ENCODE measurements at places on chromosomes 12 and 14. TPM values are rescaled to one million over a fixed set of nuclear protein-coding genes. Genes with fewer than 3 reads are reported as not detected.

- DNase-seq: no peak
These were observed 179.7 kb downstream of the SSPN start for GRCh38 chr12:26374934-26375680.

Gene MYO1H
- total RNA-seq: not detected

Gene REC8
- total RNA-seq: 2.6 TPM

GRCh38 chr12:92471551-92471950 is 231.2 kb upstream of the PLEKHG7 start:
- DNase-seq: no peak

Gene TMCC3
- 2.6 TPM for total RNA-seq

DNA sequence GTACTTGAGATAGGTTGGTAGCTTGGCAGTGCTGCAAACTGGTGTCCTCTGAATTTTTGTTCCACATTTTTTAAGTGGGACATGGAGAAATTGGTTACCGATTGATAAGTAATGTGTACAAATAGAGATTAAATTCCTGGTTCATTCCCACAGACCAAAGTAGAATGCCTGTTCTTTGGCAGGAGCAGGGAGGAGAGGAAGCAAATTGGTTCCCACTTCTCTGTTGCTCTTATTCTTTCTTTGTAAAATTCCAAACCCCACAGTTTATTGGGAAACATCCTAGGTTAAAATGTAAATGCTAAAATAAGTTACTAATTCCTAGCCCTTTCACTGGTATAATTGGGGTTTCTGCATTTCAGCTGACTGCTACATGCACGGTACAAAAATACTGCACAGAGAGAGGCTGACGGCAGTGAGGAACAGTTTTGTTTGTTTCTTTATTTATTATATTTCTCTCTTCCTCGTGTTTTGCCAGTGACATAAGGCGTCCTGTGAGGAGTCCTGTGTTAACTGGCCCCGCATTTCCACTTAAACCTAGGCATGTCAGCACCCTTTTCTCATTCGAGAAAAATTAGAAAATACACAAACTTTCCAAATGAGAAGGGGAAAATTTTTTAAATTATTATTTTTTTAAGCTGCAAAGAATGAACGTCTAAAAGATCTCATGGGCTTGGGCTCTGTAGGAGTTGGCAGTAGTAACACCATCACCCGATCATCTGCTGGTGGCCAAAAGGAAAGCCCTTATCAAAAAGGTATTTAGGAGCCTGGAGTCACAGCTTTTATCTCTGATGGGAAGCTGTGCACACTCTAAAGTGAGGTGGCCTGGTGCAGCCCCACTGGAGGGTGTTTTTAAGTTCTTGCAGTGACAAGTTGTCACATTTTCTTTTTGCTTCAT is 25.4 kb upstream of the BCL7A start:
- no peak for DNase-seq

GRCh38 chr12:119375883-119376190 is 41.3 kb downstream of the CCDC60 start:
- no peak for DNase-seq

DNA sequence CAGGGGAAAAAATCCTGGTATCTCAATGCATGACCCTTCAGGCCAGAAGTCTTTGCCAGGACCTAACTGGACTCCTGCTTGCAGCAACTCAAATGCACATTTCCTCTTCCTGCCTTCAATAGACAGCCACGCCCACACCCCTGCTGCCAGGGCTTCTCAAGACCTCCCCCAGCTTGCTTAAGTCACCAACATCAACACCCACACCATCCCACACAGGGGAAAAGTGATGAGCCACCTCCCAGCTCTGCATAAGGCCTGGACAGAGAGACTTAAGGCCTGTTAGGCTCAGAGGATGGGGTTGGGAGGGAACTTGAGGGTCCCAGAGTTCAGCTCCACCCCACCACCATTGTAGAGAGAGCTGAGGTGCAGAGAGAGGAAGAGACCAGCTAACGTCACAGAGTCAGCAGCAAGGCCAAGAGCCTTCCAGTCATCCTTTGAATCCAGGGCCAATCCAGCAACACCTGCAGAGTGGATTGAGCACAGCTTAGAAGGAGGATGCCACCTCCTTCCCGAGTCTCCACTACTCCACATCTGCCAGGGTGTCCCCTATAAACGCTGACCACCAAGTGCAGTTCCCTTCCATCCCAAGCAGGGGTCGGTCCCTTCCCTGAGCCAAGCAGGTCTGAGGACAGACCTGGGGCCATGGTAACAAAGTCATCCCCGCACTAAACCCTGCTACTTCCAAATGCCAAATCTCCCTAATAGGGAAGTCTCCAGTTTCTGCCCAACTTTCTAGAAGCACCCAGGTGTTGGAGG is 50.0 kb downstream of the KDM2B start:
- no peak for DNase-seq

- no peak for DNase-seq
These were observed 27.2 kb upstream of the AP4S1 start for GRCh38 chr14:30998100-30998706.

Gene CCDC197
- total RNA-seq: not detected

GRCh38 chr14:94665544-94665943 is 53.4 kb downstream of the SERPINA3 start:
- no peak for DNase-seq

- no peak for DNase-seq
These were observed 56.9 kb downstream of the HSP90AA1 start for GRCh38 chr14:102029956-102030355.

Gene SERPINA5
- 216 TPM for total RNA-seq

Gene CDCA4
- 1.4 TPM for total RNA-seq

Gene MMAB
- 41.1 TPM for total RNA-seq

DNA sequence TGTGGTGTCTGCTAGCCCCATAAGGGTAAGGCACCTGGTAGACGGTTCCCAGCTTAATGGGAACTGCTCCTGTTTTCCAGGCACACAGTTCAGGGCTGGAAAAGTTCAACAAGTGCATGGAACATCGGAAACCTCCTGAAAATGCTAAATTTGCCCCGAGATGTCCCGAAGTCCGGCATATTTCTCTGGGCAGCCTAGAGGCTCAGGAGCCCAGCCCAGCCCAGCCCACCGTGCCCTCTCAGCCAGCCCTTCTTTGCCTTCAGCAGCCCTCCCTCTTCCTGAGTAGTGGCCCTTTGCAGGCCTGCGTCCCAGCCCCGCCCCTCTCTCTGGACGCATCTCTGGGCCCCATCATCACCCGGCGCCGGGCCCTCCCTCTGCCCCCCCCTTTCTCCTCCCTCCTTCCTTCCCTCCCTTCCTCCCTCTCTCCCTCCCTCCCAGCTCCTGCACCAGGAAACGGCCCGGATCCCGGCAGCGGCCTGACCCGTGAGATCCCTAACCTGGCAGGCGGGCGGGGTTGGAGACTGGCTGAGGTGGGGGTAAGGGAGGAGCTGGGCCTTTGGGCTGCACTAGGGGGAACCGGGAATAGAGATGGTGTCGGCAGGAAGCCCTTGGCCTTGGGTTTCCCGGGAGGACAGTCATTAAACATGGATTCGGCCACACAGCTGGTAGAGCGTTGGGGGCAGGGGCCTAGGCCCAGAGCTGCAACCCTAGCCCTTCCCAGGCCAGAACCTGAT is at the start of gene BCL2L2:
Gene BCL2L2 (plus strand): TSS at position 422 of the 734 bp plus-strand sequence. CDS start 935 bp downstream, outside the sequence.
- peak; percentile 92 for DNase-seq

GRCh38 chr12:13425766-13426165 is 229.2 kb downstream of the EMP1 start:
- no peak for DNase-seq

DNA sequence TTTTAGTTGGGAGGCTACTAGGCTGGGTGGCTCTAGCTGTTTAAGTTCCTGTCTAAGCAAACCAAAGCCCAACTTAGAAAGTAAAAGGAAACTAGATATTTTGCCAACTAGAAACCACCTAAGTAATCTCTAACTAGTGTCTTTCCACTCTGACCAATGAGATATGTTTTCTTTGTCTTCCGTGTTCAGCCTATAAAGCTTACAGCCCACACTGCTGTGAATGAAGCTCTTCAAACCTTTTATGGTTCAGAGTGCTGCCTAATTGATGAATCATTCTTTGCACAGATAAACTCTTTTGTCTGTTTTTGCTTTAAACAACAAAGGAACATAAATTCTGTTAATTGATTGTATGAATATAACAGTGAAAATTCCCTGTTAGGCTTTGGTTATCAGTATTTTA is 66.1 kb downstream of the FUT8 start:
- DNase-seq: no peak

GRCh38 chr14:35403603-35404448 is 723 bp downstream of the NFKBIA start:
- DNase-seq: peak; percentile 98
